Left ventricle myocardium superior (tissue), 1 donor: ENCODE measurements at places on chromosomes 5 and 9.

DNA sequence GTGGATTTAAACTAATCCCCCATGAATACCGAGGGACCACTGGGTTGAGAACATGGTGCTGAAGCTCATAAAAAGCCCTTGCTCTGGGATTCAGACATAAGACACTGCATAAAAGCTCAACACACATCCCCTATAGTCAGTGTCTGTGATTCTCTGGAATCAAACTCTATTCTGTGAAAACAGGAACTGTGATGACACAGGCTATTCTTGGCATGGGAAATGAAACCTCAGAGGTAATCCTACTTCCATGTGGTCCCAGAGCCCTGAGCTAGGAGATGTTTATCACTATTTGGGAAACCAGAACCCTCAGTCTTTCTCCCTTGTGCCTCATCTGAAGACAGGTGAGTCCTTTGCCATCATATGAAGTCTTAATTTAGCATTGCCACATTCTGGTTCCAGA, 135.4 kb upstream of the PRSS3 start:
- no peak for DNase-seq

DNA sequence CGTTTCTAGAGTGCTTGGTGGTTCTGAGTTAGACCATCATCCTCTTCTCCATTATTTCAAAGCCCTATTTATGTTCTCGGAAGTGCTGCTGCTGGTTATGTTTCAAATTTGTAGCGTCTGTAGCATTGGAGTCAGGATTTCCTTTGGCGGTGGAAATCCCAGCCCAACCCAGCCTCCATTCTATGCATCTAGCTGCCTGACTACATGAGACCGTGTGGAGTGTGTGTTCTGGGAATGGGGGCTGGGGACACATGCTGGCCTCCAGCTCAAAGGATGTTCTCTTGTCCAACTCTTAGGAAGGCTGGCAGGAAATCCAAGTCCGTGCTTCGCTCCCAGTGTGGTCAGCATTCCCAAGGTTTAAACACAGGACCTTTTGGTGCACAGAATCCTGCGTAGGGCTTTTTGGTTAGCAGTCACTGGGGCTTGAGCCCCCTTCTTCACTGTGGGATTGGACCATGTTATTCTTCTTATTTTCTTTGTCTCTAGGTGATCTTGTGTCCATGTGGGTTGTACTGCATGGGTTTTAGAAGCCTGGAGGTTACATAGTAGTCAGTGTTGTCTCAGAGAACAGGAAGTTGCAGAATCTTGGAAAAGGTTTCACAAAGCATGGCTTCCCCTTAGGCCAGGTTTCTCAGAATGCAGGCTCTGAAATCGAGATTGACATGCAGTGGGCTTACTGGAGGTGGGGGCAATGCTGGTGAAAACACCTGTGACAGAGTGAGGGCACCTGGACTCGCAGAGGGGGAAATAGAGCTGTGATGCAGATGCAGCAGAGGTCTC, 132.2 kb downstream of the ARHGAP26 start:
- no peak for DNase-seq

- peak; percentile 57 for DNase-seq
Measured at GRCh38 chr5:135242866-135243555, 156.0 kb downstream of the MACROH2A1 start.

DNA sequence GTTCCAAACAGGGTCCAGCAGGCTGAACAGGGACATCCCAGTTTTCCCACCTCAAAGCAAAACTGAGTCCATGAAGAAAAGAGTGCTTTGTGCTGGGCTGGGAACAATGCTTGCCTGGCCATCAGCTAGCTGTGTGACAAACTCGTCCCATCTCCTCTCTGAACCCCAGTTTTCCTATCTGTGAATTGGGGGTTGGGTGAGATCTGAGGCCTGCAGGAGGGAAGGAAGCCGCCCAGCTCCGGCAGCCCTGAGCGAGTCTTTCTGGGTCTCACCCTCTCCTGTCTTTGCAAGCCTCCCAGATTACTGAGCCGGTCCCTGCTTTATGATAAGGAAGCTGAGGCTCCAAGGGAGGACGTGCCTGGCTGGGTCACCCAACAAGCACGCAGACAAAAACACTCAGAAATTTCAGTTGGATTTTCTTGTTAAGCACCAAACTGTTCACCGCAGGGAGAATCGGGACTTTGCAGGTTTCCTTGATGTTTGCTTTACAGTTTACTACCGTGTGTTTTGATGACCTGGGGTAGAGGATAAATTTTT, 82.6 kb upstream of the LMX1B start:
- DNase-seq = no peak

GRCh38 chr9:15370466-15371447, 51.9 kb upstream of the SNAPC3 start:
- DNase-seq = no peak

- no peak for DNase-seq
Measured at GRCh38 chr5:118069452-118069851, 918.9 kb downstream of the DTWD2 start.

- DNase-seq = no peak
Measured at GRCh38 chr5:126471875-126472537, 48.8 kb downstream of the GRAMD2B start.

GRCh38 chr9:116342061-116342460, 188.5 kb downstream of the PAPPA start:
- DNase-seq = no peak
